ENCODE measurements at places on chromosomes 12 and 14.

DNA sequence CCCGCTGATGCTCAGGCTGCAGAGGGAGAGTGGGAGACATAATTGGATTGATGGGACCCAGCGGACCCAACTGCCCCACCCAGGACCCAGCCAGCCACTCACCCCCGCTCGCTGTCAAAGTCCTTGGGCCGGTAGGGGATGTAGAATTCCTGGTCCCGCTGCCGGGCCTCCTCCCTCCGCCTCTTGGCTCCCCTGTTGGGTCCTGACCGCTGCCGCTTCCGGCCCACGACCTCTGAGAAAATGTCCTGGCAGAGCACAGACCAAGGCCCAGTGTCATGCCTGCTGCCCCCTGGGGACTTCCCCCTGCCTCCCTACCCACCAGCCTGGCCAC is 13.5 kb downstream of the CFAP73 start:
- no peak for DNase-seq

DNA sequence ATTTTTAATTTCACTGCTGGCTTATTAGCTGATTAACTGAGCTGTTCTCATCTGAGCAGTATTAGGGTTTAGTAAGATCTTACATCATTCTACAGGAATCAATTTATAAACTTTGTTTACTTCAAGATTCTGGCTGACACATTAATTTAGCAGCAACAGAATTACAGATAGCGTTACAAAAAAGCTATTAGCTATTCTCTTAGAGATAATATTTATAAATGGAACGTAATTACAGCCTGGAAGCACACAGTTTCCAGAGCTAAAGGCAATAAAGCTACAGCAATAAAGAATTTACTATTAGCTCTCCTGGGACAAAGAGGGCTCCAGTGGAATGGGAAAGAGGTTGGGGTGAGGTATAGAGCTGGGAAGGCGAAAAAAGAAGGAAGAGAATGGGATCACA is 34.7 kb downstream of the PDE6H start:
- DNase-seq, result no peak

DNA sequence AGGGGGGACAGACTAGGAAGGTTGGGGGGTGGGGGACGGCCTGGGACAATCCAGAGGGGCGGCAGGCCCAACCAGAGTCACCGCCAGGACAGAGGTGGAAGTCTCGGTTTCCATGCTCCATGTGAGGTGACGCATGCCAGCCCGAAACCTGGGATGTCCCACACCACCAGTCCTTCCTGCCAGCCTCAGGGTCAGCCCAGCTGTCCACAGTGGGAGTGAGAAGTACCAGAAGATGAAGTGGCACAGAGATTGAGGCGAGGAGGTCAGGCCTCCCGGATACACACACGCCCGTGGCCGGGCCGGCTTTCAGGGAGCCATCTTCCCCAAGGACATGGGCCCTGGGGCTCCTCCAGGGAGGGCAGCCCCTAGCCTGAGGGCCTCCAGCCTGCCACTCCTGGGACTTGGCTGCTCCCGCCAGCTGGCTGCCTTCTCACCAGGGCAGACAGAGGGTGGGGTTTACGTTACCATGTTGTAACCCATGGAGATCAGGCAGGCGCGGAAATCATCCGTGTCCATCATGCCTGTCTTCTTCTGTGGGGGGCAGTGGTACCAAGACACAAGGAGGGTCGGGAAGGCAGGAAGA is 85.2 kb upstream of the ZFP36L1 start:
- DNase-seq, result no peak

GRCh38 chr12:47277972-47278448 is 198.3 kb upstream of the AMIGO2 start:
- no peak for DNase-seq

DNA sequence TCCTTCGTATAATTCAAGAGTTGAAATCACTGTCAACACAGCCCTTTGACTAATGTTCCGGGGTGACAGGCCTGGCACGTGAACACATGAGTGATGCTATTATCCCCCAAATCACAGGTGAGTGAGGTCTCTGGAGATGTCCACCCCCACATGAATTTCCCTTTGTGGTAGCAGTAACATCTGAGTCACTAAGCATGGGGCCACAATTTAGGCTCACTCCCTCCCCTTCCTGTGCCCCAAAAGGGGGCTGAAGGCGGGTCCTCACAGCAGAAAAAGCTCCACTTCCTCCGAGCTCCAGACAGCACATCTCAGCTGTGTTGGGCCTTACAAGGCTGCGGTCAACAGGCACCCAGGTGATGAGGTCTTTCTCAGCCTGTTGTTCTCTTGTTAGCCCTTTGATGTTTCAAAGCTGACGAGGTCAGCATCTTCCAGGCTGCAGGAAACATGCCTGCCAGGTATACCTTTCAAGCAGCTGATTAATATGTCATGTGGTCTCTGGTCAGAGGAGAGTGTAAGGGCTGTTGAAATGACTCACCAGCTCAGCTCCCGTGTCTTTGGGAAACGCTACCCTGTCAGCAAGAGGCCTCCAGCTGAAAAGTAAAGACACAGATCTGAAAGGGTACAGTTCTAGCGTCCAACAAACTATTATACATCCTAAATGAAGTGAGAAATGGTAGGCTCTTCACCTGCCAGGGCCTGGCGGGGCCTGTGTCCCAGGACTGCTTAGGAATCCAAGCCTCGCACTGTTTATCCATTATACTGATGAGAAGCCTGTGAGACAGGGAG is 107.3 kb downstream of the ZFP36L1 start:
- peak; percentile 47 for DNase-seq

DNA sequence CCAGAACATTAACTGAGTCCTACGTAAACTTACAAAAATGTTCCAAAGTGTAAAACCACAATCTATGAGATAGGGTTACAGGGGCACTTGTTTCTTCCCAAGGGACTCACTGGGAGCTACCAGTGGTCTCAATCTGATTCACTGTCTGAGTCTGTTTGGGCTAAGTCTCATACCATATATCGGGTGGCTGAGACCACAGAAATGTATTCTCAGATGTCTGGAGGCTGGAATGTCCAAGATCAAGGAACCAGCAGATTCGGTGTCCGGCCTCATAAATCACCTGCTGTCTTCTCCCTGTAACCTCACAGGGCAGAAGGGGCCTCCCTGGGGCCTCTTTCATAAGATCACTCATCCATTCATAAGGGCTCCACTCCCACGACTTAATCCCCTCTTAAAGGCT is 616.3 kb upstream of the TMEM132C start:
- no peak for DNase-seq

DNA sequence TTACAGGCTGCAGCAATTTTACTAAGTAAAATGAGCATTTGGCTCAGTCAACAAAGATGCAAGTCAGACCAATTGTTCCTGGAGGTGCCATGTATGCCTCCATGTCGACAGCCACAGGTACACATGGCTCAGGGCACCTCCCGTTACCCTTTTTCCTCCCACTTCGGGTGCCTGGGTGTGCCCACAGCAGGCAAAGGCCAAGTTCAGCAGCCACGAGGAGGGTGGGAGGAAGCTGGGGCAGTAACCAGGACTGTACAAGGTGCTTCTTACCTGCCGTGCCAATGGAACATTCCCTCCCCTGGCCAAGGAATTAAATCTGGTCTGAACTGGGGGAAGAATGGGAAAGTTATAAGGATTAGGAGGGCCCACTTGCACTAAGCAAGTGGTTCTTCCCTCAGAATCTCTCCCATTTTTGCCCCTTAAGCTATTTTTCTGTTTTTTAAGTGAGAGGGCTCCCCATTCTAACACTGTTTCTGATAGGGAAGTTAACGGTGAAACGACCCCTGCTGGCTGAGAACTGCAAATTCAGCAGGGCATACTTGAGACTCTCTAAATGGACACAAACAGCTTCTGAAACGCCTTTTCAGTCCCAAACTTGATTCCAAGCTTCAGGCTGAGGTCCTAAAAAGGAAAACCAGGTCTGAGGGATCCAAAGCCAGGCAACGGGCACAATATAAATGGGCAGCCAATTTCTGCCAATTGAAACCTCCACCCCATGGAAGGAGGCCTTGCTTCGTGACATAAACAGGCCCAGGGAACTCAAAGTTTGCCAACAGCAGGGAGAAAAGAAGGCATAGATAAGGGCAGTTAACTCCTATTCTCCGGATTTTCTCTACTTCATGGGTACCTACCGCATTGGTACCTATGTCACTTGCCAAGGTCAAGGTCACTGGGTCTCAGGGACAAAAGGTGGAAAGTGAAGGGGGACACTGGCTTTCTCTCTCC is 24.8 kb downstream of the CLECL1 start:
- DNase-seq, result peak; percentile 47

- no peak for DNase-seq
Measured at GRCh38 chr14:65164825-65165135, 62.5 kb upstream of the MAX start.

DNA sequence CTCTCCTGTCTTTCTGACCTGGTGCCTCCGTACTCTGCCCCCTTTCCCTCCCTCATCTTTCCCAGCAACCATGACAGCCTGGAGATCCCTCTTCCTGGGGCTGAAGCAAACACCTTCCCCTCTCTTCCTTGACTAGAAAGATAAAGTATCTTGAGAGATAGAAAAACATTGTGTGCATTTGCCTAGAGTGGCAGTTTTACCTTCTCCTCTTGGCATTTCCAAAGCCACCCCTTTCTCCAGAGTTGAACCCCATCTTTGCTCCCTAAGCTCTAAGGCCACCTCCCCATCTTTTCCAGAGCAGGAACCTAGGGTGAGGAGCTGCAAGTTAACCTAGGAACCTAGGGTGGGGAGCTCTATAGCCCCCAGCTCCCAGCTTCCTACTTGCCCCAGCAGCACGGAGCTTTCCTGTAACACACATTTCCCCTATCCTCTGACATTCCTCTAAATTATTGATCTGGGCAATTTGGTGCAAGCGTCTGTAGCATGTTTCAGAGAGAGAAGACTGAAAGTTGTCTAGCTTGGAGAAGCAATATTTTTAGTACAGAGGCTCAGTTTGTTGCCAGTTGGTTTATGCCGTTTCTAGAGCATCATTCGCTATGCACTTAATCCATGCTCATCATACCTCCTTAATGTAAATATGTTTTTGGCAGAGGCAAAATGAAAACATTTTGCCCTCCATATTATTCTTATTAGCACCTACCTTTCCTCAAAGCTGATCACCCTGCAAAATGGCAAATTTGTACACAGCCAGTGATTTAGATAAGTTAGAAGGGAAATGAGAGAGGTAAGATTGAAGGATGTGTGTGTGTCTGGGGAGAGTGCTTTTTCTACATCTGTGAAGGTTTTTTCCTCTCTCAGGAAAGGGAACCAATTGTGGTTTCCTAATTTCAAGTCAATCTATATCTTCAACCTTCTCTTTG is 5.4 kb upstream of the TBX3 start:
- no peak for DNase-seq

- no peak for DNase-seq
Measured at GRCh38 chr12:49330032-49330619, 6.9 kb downstream of the C1QL4 start.

DNA sequence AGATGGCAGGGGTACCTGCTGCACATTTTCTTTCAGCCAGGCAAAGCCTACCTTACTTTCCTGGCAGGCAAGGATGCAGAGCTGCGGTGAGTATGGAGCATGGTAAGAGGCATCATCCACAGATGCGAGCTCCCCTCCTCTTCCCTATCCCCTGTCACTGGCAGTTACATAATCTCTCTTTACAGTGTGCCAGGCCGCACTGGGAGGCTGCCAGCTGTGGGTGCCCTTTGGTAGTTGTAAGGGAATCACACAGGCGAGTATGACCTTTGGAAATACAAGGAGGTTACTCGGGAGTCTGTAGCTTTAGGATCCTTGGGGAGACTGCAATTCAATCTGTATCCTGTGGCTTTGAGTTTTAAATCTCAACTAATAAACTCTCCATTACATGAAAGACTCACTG is 132.5 kb downstream of the KTN1 start:
- DNase-seq, result no peak

DNA sequence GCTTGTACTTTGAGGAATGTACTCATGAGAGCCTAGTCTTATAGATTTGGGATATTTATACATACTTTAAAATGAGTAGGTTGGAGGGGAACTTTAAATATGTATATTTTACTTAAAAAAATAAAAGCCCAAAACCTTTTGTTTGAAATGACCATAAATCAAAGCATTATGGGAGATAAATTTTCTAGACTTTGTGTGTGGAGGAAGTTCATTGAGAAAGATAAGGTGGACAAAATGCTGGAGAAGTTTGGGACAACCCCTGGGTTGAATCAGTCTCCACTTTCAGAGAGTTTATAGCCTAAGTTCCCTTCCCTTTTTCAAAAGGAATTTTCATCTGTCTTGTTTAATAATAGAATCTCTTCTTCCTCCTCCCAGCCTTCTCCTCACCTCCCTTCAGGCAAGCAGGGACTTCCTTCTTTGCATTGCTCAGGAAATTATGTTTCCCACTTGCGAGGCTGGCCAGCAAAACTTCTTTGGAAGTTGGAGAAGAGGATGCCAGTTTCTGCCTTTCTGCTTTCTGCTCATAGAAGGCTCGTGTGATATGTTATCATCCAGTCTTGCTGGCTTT is 54.2 kb downstream of the CHST11 start:
- no peak for DNase-seq

- DNase-seq, result no peak
Measured at GRCh38 chr14:38384741-38385140, 128.8 kb upstream of the CLEC14A start.

GRCh38 chr12:750366-751191 is 1.8 kb upstream of the WNK1 start:
- no peak for DNase-seq

GRCh38 chr12:31853520-31853919 is 105.7 kb upstream of the RESF1 start:
- no peak for DNase-seq

DNA sequence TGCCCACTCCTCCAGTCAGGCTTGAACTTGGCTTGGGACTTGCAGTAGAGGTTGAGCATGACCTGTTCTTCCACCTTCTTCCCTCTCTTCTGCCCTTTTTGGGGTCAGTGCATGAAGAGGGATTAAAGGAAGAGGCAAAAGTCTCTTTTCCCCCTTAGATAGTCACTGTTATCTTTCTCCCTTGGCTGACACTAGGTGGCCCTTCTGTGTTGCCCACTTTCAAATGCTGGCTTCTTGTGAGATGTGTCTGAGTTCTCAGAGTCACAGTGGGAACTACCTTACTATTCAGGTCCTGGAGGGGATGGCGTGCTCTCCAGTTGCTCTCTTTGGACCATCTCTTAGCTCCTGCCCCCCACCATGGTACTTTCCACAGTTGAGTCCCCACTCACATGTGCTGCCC is 73.6 kb downstream of the GPR65 start:
- DNase-seq, result no peak

- no peak for DNase-seq
Measured at GRCh38 chr12:5099591-5099990, 55.9 kb downstream of the KCNA5 start.

All from activated CD4-positive, alpha-beta T cell treated with anti-CD3 and anti-CD28 coated beads for 24 hours (primary cell).